ENCODE measurements at places on chromosomes 3 and 15.

DNA sequence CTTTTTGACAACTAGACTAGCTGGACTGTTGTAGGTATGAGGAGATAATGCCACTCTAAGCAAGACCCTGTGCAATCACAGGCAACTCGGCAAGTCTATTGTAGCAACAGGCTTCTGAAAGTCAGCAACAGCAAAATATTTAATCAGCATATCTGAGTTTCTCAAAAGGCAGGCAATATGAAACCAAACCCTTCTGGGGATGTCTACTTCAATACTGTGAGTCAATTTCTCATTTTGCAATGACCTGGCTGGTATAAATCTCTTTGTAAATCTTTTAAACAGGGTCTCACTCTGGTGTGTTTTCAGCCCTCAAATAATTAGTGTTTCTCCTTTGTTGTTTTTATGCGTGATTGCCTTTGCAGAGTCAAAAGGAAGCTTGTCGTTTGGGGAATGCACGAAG, 1044.5 kb downstream of the NTRK3 start:
- DNase-seq: no peak

- no peak for DNase-seq
Observed at GRCh38 chr3:32421185-32421584, 29.5 kb downstream of the CMTM7 start.

GRCh38 chr3:190387578-190388213, at the start of gene CLDN16:
Gene CLDN16, plus strand, starts transcription at chr3:190388163. Its CDS starts 167 bp downstream, at chr3:190388330.
- no peak for DNase-seq

- DNase-seq: no peak
Observed at GRCh38 chr15:76191539-76192244, 119.6 kb downstream of the ETFA start.

GRCh38 chr15:63291507-63291906, 14.1 kb downstream of the APH1B start:
- DNase-seq: no peak

DNA sequence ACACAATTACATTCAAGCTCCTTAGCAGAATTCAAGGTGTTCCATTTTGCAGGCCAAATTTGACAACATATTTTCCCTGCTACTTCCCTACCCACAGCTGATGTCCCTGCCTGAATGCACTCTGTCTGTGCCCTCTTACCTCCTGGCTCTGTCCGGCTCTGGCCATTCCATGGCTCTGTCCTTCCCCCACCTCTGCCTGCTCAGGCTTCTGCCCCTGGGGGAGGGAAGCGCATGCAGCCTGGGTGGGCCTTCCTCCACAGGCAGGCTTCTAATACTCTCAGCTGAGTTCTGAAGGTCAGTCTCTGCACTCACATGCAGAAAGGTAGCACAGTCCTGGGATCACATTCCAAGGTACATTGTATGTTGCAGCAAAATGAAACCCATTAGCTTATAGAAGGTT, 113.6 kb upstream of the CACNA2D3 start:
- DNase-seq: no peak

DNA sequence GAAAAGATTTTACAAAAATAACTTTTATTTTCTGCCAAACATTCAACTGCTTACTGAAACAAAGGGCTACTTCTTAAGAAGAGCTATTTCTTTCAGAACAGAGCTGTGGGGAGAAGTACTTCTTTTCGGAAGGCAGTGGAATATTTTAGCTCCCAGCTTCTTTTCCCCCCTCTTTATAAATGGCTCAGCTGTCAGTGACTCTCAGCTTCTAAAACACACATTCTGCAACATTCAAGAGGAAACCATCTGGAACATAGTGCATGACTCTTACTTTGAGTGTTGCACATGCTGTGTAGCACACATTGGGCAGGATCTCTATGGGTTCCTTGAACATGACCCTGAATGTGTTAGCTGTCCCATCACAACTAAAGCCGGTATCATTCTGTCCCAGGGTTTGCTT, 7.0 kb upstream of the C15orf40 start:
- DNase-seq: no peak

DNA sequence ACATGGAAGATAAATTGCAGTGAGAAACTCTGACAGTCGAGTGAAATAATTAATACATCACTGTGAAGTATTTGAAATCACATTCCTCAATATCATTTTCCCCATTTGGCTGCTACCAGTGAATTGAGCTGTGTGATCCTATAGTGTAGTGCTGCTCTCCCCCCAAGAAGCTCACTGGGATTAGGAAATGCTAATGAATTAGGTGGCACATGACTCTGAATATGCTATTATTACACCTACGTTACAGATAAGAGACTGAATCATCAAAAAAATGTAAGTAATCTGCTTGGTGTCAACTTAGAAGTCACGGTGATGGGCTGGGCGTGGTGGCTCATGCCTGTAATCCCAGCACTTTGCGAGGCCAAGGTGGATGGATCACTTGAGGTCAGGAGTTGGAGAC, 34.7 kb upstream of the SYNM start:
- no peak for DNase-seq

- DNase-seq: no peak
Observed at GRCh38 chr3:128663151-128663550, 12.5 kb upstream of the RPN1 start.

DNA sequence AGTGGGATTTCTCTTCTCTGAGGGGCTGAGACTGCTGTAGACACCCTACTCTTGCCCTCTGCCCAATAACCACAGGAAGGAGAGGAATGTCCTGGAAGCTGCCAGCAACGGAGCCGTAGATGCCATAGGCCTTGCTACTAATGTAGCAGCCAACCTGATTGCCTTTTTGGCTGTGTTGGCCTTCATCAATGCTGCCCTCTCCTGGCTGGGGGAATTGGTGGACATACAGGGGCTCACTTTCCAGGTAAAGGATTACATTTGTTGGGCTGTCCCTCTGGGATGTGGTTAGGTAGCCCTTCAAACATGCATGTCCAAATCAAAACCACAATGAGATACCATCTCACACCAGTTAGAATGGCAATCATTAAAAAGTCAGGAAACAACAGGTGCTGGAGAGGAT, 16.1 kb downstream of the SLC28A2 start:
- no peak for DNase-seq

DNA sequence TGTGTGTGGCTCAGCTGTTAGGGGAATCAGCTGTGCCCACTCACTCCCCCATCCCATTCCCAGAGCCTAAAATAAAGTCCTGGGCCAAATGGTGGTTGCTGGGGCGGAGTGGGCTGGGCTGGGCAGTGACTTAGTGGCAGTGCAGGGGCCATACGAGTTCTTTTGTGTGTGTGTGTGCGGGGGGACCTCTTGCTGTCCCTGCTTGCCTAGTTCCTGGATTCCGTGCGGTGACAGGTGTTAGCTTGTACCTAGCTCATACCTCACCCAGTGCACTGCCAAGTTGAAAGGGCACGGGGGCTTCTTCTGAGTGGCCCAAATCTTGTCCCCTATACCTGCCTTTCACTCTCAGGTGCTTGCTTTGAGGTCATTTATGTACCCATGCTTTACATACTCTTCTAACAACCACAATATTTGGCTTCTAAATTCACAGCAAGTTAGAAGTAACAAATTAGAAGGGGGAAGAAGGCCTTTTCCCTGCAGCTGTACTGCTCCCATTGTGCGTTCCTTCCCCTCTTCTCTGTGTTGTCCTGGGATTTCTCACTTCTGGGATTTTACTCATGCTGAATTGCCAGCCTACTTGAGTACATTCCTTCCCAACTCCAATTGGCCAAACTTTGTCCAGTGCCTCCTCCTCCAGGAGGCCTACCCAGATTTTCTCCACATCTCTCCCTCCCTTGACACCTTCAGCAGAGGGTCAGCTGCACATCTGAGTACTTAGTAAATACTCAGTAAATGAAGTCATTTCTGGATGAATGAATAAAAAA, 66.3 kb upstream of the POLG start:
- DNase-seq: no peak

DNA sequence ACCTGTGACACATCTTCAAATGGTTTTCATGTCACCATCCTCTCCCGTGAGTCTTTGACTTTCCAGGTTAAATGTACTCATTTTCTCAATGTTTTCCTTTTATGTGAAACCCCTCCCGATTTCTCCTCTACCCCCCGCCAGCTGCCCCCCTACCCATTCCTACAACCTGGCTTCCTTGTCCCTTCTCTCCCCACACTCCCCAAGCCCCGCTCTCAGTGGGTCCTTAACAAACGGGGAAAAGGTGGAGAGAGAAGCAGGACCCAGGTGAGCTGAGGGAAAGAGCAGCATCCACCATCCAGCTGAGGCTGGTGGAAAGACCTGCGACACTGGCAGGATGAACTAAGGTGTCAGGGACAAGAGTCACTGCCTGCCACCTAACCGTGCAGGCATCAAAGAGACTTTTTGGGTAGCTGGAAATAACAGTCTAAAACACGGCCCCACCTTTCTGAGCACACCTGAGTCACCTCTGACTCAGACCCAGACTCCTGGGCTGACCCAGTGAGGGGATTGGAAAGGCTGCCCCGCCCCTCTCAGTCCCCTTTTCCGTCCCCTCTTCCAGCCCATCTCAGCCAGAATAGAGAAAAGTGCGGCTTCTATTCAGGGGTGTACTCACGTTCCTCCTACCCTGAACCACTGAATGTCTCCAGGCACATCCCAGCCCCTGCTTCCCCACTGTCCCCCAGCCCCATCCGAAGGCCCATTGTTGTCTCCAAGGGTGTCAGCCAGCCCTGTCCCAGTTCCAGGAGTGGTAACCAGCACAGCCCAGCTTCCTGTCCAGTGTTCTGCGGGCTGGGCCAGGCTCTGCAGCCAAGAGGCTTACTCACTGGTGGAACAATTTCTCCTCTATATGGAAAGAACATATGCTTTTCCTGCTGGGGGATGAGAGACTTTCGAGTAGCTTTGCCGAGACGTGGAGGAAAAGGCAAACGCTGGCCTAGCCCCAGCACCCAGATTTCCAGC, 20.4 kb downstream of the ISG20 start:
- DNase-seq: no peak

DNA sequence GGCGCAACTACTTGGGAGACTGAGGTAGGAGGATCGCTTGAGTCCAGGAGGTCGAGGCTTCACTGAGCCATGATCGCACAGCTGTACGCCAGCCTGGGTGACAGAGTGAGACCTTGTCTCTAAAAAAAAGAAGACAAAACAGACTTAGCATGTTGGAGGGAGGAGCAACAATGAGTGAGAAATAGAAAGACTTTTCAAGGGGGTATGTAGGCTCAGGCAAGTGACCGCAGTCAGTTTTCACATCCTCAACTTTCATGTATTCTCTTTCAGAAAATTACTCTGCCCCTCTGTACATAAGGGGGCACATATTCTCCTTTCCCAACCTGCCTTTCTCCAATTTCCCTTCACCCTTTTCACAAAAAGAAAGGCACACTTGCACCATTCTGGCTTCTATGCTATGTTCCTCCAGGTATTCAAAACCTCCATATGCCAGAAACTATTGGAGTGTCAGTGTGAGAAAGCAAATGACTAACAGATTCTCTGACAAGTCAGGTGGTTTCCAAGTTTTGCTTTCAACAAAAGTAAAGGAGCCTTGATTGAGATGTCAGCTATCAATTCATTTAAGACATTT, 7.6 kb downstream of the NSUN3 start:
- DNase-seq: no peak

- no peak for DNase-seq
Observed at GRCh38 chr3:171163101-171164066, 136.9 kb upstream of the SLC2A2 start.

DNA sequence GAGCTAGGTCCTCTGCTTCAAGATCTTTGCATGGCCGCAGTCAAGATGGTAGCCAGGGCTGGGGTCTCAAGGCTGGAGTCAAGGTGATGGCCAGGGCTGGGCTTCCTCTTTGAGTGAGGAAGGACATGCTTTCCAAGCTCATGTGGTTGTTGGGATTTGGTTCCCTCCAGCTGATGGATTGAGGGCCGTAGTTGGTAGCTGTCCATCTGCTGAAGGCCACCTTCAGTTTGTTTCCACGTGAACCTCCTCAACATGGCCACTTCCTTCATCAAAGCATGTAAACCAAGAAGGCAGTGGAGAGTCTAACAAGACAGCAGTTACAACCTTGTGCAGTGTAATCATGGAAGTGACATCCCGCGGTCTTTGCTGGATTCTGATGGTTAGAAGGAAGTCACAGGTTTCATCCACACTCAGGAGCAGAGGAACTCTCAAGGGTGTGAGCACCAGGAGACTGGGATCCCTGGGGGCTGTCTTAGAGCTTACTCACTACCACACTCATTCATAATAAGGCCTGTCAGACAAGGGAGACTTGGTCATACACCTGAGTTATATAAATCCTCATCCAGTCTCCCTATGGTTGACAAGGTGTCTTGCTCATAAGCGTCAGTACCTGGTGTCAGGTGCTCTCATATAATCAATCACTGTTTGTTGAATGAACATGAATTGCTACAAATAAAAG, 42.1 kb downstream of the ABHD5 start:
- no peak for DNase-seq

DNA sequence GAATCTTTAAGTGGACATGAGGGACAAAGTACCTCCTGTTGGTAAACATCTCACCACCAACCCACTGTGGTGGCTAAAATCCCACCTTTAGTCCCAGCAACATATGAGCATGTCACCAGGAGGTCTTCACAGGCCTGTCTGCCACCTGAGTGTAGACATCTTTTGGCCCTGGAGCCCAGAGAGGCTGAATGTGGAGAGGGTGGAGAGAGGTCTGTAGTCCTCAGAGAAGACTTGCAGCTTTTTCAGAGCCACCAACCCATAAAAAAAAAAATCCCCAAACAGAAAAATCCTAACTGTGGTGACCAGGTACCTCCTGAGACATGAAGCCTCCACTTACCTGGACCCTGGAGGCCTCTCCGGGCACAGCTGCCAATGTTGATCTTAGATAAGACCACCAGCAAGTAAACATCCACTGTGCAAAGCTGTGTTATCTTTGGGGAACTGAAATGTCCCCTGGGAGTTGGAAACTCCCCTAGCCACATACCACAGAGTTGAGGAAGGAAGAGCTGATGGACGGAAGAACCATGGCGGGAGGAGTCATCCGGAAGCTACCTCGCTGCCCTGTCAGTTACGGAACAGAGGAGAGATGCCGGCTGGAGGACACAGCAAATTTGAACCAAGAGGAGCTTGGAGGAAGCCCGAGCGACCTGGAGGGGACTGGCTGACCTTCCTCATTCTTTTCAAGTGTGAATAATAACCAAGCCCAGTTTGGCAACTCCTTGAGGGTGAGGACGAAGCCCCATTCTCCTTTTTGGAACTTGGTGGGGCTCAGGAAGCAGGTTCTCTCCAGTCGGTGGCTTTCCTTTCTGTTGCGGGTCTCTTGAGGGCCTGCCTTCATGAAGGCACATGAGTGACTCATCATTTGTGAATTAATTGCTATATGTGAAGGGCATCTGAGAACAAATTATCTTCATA, at the start of gene GHRL:
GHRL (minus strand) TSS at position 443 of the 915 bp plus-strand sequence. CDS start 2,767 bp downstream, outside the sequence.
- no peak for DNase-seq

DNA sequence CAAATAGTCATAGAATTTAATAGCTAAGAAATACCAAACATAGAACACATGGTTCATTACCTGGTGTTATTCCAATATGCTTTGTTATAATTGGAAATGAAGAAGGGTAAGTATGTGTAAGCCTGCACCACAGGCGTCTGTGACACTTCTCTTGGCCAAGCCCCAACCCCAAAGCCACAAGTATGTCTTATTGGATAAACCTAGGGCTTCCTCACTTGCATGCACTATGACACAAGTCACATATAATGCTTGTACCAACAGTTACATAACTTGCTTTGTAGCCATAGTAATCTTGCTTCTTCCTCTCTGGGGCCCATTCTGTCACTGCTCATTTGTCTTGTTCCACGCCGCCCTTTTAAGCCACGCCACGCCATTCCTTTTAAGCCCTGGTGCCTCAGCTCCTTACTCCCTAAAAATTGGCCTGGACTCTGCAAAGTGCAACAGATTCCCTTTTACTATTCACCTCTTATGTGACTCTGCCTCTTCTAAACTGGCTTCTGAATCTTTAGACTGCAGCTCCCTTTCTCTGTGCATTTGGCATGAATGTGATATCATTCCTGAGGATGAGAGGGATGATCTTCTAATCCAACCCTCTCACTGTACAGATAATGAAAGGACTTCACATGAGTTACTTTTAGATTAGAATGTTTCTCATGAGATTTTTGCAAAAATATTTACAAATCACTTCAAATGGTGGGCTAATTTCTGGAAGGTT, 48.1 kb upstream of the EPHA3 start:
- no peak for DNase-seq

Measured in NCI-H2029 (cell line).